ENCODE measurements at places on chromosomes 3 and 15. TPM values are rescaled to one million over a fixed set of nuclear protein-coding genes. Genes with fewer than 3 reads are reported as not detected.

Gene CHD2
- total RNA-seq: 90.6 TPM

Gene ATP8B4
- 16.3 TPM for total RNA-seq

Gene P2RY12
- not detected for total RNA-seq

Gene GOLGA8G
- not detected for total RNA-seq

Gene ROBO1
- 1.6 TPM for total RNA-seq

Gene CHRNB4
- not detected for total RNA-seq

Gene TMEM45A
- total RNA-seq: 1.9 TPM

Measured in activated CD8-positive, alpha-beta memory T cell treated with anti-CD3 and anti-CD28 coated beads for 36 hours (primary cell).